ENCODE measurements at places on chromosomes 1 and 21.

DNA sequence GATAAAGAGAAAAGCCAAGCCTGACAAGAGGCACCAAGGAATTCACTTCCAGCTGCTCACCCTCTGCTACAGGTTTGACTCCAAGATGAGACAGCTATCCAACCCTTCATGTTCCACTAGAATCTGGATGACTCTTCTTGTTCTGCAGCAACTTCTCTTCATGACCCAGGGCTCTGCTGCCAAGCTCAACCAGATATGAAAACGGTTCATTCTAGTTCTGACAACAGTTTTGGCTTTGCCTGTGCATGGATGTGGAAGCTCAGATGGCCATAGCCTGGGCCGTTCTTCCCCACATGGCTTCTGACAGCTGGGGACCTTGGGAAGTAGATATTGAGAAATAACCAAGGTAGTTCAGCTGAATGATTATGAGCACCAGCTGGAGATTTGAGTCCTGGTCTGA lies 13.7 kb downstream of the PI4KB start:
- DNase-seq, result no peak

DNA sequence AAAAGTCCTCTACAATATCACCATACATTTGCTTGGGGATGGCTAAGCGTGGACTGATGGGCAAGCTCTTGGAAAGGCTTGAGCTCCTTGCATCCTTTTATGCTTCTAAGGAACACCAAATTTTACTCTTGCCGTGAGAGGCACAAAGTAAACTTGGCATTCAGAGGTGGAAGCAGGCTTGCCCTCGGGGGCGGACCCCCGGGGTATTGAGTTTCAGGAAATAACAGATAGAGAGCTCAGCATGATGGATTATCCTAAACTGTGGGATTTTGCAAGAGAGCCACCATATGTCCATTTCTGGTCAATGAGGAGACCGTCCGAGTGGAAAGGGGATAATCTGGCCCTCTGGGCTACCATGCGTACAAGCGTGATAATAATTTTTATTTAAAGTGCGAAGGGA lies 14.0 kb downstream of the IFI16 start:
- DNase-seq, result no peak

DNA sequence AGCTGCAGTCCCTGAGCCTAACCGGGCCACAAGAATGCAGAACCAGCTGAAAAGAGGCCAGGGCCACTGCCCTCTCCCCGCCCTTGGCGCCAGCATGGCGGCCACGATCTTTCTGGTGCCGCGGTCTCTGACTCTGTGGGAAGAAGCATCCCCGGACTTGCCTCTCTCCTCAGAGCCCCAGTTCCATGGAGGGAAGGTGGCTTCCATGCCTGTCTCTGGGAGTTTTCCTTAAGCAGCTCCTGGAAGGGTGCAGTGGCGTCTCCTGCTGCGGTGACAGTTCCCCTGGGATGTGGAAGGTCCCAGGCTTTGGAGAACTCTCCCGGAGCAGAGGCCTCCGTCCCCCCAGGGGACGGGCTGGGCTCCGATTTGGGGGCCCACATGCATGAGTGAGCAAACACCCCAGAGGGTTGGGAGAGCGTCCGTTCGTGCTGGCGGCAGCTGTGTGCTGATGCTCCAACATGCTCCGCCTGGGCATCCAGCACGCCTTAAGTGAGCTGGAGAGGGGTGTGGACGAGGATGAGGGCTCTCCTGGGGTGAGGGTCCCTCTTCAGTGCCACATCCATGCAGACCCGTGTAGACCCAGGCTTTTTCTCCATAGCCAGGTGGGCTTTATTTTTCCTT lies 109.8 kb upstream of the COL6A1 start:
- no peak for DNase-seq

- no peak for DNase-seq
These were observed 5.9 kb downstream of the ATAD3C start for GRCh38 chr1:1455366-1455884.

GRCh38 chr1:94143173-94143808 lies 22.3 kb upstream of the ABCA4 start:
- DNase-seq, result no peak

DNA sequence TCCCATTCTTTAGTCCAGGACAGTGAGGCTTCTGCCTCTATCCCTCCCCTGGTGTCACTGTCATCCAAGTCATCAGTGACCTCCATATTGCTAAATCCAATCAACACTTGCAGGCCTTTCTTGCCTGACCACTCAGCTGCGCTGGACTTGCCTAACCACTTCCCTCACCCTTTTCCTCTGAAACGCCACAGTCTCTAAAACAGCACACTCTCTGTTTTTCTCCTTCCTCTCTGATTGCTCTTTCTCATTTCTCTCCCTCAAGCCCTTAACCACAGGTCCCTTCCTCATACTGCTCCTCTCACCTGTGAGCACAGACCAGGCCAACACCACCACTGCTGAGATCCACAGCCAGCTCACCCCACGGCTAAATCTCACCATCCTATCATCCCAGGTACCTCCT lies 17.5 kb downstream of the TAL1 start:
- DNase-seq, result no peak

DNA sequence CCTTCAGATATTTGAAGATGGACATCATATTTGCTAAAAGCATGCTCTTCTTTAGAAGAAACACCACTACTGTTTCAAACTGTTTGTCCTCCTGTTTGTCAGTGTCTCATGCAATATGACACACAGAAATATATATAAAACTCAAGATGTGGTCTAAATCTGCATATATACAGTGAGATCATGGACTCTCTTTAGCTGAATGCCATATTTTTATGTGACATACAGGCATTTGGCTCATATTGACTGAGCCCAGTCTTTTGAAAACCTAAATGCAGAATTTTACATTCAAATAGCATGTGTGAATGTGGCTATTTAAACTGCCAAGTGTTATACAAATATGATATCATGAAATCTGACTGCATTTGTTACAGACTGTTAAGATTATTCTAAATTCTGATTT lies 18.4 kb downstream of the GDAP2 start:
- no peak for DNase-seq

DNA sequence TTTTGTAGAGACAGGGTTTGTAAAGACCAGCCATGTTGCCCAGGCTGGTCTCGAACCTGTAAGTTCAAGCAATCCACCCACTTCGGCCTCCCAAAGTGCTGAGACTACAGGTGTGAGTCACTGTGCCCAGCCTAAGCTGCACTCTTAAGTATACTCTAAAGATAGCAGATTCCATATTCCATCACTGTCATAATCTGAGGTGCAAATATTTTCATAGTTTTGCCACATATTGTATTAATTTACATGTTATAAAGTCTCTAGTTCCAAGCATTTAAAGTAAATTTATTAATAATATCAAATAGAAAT lies 121.3 kb downstream of the HFM1 start:
- no peak for DNase-seq

DNA sequence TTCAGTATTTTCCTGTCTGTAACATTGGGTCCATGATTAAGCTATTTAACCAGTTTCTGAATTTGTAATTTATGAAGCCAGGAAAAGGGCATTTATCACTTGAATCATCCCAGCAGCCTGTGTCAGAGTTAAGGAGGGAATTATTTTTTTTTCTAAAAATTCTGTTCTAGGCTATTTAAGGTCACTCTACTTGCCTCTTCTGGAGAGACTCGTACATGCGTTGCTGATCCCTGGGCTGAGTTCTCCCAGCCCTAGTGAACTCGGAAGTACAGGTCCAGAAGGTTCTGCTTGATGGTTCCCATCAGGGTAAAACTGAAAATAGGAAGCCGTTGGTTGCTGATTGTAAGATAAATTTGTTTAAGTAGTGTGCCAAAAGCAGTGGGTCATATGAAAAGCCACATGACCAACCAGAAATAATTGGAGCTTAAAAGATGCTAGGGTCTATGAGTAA lies 90.7 kb downstream of the GPR88 start:
- DNase-seq, result no peak

GRCh38 chr1:32299327-32299726 lies 7.4 kb downstream of the HDAC1 start:
- DNase-seq, result no peak

DNA sequence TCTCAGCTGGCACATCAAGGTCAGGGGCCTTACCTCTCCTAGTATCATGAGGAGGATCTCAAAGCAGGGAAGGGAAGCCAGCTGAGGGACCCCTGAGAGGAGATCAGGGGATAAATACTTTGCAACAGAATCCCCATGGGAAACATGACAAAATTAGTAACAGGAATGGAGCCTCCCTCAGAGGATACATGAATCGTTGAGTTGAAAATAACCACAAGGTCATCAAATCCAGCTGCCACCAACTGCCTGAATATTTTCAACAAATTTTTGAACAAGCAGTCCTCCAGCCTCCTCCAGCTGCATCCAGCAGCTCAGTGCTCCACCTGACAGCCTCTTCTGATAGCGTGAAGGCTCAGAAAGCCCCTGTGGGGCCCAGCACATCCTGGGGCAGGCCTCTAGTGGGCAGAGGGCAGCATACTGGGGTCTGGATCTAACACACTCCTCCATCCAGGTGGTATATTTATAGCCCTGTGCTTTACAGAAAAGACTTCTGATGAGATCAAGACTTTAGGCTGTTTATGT lies 404.3 kb downstream of the NTNG1 start:
- no peak for DNase-seq

- no peak for DNase-seq
These were observed 2.9 kb upstream of the OR2T12 start for GRCh38 chr1:248306103-248306502.

DNA sequence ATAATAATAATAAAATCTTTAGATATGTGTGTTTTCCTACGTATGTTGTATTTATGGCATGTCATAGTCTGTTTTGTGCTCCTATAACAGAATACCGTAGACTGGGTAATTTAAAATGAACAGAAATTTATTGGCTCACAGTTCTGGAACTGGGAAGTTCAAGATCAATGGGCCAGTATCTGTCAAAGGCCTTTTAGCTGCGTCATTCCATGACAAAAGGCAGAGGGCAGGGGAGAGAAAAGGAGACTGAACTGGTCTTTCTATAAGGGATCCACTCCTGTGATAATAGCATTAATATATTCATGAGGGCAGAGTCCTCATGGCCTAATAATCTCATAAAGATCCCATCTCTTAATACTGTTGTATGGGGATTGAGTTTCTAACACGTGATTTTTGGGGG lies 7.1 kb upstream of the SFT2D2 start:
- DNase-seq, result no peak

DNA sequence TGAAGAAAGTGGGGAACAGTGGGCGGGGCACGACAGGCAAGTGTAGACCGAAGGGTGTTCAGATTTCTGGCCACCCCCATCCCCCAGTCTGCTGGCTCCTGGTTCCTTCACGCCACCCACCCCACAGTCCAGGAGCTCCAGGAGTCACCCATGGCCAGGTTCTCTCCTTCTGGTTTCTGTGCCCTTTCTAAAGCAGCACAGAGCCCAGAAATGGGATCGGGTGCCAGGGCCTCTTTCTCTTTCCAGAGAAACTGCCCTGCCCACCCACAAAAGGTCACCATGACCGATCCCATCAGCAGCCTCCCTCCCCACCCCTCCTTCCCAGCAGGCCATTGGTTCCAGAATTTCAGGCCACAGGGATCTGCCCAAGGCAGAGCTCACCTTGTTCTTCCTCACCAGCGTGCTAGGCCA lies 3.2 kb upstream of the CELSR2 start:
- DNase-seq, result no peak

GRCh38 chr1:34681480-34682451 lies 73.1 kb upstream of the GJB5 start:
- DNase-seq, result peak; percentile 29

DNA sequence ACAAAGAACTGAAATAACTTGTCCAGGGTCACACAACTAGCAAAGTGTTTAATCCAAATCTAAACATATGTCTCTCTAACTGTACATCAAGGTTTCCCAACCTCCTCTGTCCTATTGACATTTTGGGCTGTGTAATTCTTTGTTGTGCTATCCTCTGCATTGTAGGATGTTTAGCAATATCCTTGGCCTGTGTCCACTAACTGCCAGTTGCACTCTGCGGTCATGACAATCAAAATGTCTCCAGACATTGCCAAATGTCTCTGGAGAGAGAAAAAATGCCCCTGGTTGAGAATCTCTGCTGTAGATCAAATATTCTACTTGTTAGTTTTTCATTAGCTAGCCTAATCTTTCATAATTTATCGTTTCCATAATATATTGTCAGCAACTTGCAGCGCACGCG lies 353.4 kb upstream of the NEGR1 start:
- DNase-seq, result no peak

- DNase-seq, result no peak
These were observed 53.6 kb upstream of the LAX1 start for GRCh38 chr1:203711251-203712007.

DNA sequence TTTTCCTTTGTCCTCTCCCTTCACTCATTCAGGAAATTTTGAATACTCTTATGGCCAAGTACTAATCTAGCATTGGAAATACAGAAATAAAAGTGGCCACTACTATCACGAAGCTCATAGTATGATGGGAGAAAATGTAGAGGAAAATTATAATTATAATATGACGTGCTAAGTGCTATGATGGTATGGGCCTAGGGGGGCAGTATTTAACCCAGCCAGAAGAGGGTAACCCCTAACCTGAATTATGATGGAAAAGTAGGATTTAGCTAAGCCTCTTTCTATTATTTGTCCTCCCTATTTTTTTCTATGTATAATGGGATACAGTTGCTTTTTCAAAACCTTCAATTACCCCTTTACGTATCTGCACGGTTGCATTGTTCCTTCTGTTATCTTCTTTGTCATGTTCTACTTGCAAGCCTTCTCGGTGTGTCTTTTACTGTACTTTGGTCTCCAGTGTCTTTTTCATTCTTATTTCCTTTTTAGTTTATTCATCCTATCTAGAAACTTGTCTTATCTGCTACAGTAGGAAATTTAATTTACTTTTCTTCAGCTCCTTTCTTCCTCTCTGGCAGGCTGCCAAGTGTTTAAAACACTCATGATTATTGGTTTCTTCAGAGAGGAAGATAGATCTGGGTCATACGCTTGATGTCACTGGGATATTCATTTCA lies 88.8 kb upstream of the GPR52 start:
- peak; percentile 26 for DNase-seq

DNA sequence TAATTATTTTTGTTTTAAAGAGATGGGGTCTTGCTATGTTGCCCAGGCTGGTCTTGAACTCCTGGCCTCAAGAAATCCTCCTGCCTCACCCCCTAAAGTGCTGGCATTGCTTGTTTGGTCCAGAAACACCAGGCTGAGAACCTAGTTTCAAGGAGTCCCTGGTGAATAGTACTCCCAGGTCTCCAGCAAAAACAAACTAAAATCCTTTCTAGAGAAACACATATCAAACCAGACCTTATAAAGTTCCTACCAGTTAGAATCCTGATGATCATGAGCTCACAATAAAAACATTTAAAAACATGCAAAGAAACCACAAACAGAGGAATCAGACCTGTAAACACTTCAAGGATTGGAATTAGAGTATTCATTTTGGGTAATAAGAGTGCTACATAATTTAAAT lies 34.4 kb upstream of the PADI1 start:
- DNase-seq, result no peak

DNA sequence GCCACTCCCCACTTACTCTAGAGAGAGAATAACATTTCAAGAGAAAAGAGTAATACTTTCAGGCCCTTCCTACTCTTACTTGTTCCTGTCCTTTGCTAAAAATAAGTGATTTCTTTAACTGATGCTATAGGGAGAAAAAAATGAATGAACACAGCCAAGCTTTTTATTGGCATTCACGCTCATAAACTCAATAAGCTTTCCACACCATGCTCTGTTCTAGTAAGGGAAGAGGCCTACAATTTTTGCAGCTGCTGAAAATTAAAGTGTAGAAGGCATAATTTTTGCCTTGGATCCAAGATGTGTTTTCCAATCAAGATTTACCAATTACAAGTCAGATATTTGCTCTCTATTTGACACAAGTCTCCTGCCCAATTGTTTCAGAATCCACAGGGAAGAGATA lies 188.1 kb upstream of the RGS18 start:
- no peak for DNase-seq

All from NCI-H1105 (cell line).